ENCODE measurements at places on chromosomes 3 and 15.

- DNase-seq, result no peak
Measured at GRCh38 chr15:39538936-39539335, 41.9 kb upstream of the THBS1 start.

- no peak for DNase-seq
Measured at GRCh38 chr3:51610708-51611107, 60.3 kb upstream of the TEX264 start.

DNA sequence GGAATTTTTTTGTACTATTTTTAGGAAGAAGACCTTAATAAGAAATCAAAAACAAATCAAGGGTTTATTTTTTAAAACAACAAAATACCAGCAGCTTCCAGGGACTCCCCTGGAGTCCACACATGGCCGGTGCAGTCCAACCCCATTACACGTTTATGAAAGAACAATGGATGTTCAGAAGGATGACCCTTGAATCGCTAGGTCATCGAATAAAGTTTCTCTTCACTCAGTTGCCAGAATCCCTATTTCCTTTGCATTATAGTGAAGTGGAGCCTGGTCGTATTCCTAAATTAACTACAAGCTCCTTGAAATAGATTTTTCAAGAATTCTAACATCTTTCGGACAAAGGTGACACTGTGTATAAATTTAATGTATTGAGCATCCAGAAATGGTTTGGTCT, 95.1 kb downstream of the BDH1 start:
- no peak for DNase-seq

- DNase-seq, result no peak
Measured at GRCh38 chr3:170007031-170007663, 30.6 kb upstream of the GPR160 start.

DNA sequence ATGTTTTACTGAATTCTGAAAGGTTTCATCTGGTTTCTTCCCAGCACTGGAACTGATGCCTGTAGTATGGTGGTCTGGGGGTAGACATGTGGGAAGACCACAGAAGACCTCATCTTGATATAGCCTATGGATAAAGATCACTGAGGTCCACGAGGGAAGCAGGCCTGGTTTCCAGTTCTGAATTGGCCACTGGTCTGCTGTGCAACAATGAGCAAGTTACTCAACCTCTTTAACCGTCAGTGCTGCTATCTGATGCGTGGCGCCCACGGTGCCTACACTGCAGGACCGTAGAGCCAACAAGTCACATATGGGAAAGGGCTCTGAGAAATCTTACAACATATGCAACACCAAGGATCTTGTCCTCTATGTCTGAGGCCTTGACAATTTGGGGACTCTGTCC, 13.3 kb downstream of the TLE3 start:
- no peak for DNase-seq

DNA sequence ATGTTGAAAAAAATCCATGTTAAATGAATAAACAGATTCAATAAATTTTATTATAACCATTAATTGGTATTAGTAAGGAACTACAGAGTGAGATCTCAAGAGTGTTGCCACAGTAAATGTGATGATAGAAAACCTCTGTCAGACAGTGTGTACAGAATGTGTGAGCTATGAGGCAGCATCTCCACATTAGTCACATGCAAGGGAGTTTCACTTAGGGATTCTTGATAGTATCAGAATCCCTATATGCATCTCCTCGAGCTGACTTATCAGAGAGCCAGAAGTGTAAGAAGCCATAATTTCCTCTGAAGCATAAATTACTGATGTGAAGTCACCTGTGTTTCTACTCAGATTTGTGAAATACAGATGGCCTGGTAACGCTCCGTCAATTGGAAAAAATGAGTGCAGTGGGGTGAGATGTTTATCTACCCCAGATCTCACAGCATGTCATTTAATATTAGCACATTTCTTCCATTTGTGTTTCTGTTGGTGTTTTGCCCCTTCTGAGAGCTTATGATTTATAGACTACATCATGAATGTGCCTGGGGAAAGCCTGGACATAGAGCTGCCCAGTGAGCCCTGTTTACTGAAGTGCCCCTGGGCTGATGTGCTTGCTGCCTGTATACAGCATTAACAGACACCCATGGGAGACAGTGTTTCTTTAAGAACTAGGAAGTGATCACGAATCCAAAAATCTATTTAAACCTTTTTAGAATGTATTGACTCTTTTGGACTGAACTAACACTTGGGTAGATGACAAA, 262.4 kb downstream of the CPNE4 start:
- DNase-seq, result no peak

DNA sequence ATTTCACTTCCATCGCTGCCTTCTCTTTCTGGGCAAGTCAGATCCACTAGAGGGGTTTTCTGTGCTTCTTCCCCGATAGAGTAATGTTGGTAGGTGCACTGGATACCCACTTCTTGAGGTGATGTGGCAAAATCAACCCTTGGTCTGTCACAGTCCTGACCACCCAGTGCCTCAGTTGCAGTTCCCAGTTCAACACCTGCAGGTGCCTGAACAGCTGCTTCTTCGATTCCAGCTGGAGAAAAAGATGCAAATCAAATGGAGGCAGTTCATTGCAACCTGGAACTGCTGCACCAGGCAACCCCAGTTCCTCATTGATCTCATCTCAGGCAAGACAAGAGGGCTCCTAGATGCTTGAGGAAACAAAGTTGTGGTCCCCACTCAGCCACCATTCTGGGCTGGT, 186.6 kb downstream of the UBE2E2 start:
- DNase-seq, result no peak

DNA sequence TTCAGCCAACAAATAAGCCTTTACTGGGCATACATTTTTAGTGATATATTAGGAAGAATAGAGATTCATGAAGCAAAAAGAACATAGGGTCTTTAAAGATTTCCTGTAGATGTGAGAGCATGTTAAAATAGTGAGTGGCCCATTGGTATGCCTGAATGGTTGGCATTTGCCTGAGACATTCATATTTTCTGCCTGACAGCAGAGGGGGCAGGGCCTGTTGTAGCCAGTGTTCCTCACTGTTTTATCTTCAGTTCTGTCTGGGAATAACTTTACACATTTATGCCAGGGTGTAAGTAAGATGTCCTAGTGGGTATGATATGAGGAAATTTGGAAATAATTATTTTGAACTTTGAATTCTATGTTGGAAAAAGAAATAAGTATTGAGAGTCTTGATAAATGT, 704.7 kb upstream of the ARPP21 start:
- no peak for DNase-seq

DNA sequence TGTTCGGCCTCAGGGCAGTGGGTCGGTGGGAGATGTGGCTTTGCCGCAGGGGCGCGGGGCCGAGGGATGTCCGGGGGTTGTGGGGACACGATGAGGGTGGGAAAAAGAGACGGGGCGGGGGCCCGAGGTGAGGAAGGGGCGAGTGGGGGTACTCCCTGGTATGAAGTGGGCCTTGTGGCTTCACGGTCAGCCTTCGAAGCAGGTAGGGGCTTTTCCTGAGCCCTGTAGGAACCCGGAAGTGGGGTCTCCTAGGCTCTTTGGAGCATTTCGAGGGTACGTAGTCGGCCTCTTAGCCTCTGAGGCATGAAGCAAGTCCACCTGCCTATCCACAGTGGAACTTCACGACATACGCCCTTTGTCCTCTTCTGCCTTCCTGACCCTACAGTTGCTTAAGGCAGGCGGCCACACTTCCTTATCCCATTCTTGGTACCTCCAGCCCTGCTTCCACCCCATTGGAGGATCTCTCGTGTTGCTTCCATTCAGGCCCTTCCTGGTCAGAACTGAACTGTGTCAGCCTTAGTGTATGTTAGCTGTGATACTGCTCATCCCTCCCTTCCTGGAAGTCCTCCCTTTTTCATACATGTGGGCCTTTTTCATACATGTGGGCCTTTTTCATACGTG, 389 bp downstream of the ARPC4 start:
- no peak for DNase-seq

DNA sequence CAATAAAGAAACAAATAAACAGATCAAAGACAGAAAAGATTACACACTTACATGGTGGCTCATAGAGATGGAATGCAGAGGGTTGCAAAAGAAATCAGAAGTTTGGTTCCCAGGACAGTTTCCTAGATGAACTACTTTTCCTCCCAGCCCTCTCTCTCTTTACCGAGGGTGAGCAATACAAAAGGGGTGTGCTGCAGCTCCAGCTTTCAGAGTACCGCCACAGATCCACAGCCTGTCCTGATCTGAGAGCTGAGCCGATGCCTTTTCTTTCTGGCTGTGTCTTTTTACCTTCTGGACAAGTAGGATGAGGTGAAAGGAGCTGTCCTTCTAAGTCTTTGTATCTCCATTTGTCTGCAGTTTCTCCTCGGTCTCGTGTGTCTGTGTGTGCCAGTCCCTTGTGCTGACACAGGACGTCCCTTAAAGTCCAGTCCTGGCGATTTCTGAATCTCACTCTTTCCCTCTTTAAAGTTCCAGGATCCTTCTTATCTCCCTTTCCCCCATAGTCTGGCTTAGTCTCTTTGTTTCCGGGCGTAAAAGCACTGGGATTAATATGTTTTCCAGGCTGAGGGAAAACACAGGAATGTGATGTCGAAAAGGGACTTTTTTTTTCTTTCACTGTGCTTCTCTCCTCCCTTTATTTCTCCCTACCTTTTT, 540 bp downstream of the CCDC80 start:
- DNase-seq, result no peak

GRCh38 chr3:170256597-170256996, 34.4 kb downstream of the PRKCI start:
- DNase-seq, result no peak

DNA sequence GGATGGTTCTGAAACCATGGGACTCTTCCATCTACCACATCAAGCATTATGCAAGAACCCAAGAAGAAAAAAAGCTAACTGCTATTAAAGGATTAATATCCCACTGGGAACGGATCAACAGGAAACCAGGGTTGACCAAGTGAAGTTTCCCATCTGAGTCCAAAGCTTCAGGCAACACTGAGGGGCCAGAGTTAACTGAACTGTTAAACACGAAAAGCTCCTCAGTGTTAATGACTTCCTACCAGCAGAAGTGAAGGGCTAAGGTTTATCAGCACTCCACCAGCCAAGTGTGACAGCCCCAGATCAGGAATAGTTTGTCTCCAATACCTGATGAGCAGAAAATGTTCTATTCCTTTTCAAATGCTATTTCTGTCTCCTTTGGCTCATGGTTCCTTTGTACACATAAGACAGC, 36.7 kb downstream of the PTPN9 start:
- no peak for DNase-seq

DNA sequence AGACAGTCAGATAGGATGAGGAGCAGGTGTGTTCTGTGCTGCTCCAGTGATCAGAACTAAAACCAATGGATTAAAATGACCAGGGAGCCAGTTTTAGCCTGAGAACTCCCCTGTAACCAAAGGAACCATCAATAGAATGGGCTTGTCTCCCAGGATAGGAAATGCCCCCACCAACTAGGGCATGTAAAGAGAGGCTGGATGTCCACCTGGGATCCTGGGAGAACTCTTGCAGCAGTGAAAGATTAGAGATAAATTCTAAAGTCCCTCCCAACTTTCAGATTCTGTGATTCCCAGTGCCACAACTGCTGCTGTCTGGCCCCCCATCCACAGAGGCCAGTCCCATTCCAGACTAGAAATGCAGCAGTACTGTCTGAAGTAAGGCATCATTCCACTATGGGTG, 33.8 kb downstream of the HDC start:
- peak; percentile 15 for DNase-seq

DNA sequence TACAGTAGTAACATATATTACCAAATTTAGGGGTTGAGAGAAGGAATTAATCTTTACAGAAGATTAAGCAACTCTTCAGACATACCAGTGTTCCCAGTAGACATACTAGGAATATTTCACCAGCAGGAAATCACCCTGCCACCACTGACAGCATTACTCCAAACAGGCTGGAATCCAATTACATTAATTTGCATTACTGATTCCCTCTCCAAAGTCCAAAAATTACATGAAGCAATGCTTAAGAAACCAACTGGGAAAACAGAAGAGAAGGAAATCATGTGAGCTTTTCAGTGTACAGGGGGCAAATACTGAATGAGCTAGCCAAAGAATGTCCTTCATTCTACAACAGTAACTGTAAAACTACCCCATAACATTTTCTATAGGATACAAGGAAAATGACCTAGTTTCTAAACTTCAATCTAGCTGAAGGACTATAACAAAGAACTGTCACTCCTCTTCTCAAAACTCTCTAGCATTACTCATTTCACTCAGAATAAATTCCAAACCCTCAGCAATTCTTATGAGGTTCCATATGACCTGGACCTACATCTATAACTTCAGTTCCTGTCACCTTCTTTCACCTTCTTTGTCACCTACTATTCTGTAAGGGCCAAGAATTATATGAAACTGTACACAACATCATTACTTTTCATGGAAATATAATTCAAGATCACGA, 72.7 kb downstream of the INO80 start:
- DNase-seq, result no peak

GRCh38 chr15:47186075-47186474, 531.2 kb upstream of the SEMA6D start:
- peak; percentile 42 for DNase-seq

GRCh38 chr3:49761661-49762060, 24.7 kb downstream of the IP6K1 start:
- no peak for DNase-seq

DNA sequence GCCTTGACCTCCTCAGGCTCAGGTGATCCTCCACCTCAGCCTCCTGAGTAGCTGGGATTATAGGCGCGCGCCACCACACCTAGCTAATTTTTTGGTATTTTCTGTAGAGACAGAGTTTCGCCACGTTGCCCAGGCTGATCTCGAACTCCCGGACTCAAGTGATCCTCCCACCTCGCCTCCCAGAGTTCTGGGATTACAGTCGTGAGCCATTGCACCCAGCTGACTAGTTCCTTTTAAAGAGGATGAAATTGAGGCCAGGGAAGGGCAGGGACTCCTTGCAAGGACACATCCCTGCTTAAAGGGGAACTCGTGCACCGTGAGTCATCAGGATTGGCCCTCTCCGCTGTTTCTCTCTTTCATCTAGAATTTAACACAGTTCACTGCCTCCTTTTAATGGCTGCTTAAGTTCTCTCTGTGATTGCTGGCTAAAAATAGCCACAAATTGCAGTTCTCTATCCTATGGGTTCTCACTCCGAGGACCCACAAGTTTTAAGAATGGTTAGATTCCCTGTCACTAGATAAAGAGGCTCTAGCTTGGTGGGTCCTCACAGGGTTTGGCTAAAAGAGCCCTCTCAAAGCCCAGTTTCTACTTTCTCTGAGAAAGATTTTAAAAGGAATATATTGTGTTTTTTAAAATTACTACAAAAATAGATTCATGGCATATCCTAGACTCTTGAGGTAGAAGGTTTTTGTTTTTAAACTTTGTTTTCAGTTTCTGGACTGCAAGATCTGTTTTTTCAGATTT, 1.4 kb downstream of the CRTAP start:
- DNase-seq, result no peak

GRCh38 chr3:105449414-105449813, 82.7 kb downstream of the ALCAM start:
- no peak for DNase-seq

DNA sequence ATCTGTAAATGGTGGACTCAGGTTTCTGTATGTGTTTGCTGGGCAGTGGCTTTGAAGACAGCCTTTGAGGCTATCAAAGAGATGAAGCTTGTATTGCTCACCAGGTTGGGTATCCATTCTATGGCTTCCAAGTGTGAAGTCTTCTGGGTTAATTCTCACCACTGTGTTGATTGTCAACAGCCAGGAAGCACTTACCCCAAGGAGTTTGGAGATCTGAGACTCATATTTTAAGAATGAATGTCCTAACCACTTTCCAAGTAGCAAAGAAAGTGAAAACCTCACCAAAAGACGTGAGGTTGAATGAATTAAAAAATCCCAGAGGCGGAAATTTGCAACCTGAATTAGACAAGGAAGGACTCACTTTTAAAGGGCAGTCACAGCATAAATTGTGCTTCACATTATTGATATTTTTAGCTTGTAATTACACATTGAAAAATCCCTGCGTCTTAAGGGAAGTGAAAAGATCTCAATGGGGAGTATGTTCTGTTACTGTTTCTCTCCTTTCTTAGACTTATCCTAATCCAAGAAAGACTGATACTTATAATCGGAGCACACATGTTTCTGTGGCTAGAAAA, 304.0 kb upstream of the TPRG1 start:
- no peak for DNase-seq

Data from NCI-H1105 treated with DMSO at 0.1 percent for 48 hours (cell line).